Hematopoietic multipotent progenitor cell treated with erythropoietin and hydrocortisone succinate and interleukin-3 and kit ligand, for 4 days (in vitro differentiated cells): ENCODE measurements at places on chromosomes 2 and 18.

DNA sequence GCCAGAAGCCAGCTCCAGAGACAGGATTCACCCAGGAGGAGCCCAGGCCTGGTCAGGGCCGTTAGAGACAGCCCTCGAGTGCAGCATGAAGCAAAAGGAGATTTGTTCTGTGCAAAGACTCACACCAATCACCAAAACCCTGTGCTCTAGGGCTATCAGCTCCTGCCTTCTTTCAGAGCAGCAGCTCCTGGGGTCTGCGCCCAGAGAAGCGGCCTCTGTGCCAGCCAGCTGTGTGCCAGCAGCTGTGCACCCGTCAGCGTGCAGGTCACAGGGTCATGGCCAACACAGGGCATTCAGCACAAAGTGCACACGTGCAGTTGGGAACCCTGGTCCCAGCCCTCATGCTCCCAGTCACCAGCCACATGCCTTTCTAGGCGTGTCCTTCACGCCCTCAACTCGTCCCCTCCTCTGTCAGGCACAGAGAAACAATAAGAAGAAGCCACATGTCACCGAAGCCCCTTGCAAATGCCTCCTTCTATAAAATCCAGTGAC, 49.3 kb downstream of the ZNF516 start:
- no peak for DNase-seq

DNA sequence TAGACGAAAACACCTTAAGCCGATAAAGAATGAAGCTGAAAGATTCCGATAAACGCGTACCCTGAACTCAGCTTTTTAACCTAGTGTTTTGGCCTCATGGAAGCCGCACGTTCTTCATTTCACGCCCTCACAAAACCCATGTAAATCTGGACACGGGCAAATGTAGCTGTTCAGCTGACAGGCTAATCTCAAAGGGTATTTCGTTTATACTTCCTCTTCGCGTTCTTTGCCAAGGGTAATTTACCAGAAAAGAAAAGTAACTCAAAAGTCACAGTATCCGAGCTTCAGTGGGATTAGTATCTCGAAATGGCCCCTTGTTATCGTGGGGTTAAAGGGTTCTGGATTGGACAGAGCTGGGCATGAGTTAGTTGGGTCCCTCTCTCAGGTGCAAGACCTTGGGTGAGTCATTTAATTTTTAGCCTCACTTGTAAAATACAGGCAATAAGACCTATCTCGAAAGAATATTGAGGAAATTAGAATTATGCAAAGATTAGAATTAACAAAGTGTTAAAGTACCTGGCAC, 22.0 kb upstream of the STPG4 start:
- no peak for DNase-seq

- no peak for DNase-seq
Measured at GRCh38 chr2:6071519-6071918, 379.3 kb downstream of the SOX11 start.

DNA sequence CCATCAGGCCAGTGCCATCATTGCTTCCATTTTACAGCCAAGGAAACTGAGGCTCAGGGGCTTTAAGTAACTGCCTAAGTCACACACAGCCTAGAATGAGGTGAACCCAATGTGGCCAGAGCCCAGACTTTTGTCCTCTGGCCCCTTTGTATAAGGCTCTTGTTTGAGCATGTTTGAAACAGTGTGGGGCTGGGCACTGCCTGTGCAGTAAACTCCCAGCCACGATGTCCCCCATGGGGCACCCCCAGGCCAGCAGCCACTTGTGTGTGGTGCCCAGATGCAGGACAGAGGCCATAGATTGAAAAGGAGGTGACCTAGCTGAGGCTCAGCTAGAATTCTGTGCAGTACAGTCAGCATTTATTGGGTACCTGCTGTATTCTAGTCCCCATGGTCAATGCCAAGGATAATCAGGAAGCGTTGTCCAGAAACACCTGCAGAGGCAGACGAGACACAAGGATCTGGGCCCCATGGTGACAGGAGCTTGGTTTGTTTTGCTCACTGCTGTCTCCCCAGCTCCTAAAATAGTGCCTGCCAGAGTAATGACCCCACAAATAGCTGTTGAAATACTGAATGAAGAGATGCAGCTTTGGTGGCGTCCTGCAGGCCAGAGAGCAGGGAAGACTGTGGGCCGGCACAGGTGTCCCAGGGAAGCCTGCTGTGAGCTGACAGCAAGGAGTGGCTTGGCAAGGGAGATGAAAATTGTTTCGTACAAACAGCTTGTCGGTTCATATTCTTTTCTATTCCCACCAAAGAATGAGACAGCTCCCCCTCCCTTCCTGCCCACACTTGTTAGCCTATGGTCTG, 160.7 kb downstream of the LDLRAD4 start:
- DNase-seq = no peak
